Ovary (tissue), 10 donors: ENCODE measurements at places on chromosomes 13 and 19. TPM values are rescaled to one million over a fixed set of nuclear protein-coding genes. Genes with fewer than 3 reads are reported as not detected.
A peak's percentile ranks its signal among the peaks of the same experiment; 100 is the strongest.

DNA sequence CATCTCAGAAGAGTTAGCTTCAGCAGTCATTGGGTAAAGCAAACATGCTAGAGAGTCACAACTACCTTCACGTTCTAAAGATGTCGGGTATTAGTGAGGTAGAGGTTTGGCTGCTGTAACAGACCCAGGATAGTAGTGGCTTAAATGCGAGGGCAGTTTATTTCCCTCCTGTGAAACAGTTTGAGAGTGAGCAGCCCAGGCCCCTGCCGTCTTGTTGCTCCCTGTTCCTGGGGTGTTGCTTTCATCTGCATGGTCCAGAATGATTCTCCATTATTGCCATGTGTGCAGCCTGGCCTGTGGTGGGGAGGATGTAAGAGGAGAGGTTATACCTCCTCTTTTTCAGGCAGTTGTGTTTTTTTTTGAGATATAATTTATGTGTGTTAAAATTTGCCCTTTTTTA is 63.7 kb downstream of the SIPA1L3 start:
- no peak for DNase-seq

GRCh38 chr13:53200075-53200474 is 171.5 kb downstream of the OLFM4 start:
- no peak for DNase-seq

GRCh38 chr13:27170516-27171243 is 931 bp downstream of the USP12 start:
- peak; percentile 42 for DNase-seq

- DNase-seq: no peak
Observed at GRCh38 chr19:10430505-10431253, 10.3 kb downstream of the PDE4A start.

DNA sequence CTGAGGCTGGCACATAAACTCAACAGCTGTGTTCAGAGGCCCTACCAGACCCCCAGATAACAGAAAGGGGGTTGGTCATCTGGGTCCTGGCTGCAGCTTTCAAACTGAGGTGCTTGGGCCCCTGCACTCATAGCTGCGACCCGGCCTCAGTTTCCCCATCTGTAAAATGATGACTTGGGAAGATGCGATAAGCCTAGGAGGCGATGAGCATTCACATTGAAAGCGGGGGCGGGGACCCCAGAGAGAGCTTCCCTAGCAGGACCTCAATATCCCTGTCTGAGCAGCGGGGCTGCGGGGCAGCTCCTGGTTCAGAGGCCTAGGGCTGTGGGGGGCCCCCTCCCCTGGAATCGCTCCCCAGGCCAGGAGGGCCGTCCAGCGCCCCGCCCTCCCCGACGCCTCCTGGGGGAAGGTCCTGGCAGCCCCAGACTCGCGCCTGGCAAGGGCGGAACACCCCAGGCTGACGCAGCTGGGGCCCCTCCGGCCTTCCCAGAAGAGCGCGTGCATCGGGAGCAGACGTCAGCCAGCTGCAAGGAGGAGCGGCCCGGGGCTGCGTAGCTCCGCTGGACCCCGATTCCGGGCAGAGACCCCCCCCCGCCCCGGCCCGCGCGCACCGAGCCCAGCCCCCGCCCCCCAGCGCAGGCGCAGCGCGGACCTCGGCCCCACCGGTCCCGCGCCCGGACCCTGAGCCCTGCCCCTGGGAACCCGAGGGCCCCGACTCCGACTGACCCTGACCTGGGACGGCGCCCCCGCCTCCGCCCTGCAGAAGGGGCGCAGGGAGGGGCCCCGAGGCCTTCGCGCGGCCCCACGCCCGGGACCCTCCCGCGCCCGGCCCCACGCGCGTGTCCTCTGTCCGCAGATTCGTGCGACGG is 3.5 kb downstream of the FSTL3 start:
- peak; percentile 86 for DNase-seq

DNA sequence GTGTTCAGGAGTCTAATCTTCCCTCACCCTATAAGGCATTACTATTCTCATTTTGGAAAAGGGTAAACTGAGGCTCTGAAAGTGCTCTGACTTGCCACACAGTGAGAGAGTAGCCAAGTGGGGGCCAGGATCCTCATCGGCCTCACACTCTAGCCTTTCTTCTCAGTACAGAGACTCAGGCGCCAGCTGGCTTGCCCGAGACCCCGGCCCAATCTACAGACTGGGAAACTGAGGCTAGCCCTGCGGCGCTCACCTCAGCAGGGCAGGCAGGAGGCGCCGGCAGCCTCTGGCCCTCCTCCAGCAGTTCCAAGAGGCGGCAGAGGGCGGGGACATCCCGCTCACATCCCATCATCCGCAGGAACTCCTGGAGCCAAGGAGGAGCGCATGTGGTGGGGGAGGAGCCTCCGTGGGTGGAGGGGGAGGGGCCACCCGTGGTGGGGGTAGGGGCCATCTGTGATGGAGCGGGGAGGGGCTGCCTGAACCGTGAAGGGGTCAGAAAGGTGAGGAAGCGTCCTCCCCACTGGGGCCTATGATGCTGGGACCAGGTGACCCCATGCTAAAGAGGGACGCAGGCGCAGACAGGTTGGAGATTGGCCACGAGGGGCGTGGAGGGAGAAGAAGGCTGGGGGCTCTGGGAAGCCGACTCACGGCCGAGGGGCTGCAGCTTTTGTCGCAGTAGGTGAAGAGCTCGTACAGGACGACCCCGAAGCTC is 8.7 kb upstream of the INSL3 start:
- peak; percentile 89 for DNase-seq

- DNase-seq: no peak
Observed at GRCh38 chr13:50224534-50224933, 209.3 kb downstream of the KCNRG start.

DNA sequence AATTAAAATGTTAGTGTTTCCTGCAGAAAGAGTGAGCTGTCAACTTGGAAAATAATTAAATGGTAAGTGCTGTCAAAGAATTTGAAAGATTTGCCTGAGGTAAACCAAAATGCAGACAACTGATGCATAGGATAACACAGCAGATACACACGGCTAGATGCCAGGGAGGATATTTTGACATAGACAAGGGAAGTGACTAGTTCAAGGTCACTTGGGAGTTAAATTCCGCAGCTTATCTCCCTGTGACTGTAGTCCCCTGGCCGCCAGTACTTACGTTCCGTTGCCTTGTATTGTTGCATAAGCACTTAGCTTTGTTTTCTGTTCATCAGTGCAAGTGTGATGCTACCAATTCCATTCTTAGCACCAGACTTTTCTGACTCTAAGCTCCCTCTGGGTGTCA is 247.3 kb upstream of the MAB21L1 start:
- DNase-seq: no peak

- DNase-seq: no peak
Observed at GRCh38 chr19:57161985-57162539, 5.2 kb downstream of the DUXA start.

DNA sequence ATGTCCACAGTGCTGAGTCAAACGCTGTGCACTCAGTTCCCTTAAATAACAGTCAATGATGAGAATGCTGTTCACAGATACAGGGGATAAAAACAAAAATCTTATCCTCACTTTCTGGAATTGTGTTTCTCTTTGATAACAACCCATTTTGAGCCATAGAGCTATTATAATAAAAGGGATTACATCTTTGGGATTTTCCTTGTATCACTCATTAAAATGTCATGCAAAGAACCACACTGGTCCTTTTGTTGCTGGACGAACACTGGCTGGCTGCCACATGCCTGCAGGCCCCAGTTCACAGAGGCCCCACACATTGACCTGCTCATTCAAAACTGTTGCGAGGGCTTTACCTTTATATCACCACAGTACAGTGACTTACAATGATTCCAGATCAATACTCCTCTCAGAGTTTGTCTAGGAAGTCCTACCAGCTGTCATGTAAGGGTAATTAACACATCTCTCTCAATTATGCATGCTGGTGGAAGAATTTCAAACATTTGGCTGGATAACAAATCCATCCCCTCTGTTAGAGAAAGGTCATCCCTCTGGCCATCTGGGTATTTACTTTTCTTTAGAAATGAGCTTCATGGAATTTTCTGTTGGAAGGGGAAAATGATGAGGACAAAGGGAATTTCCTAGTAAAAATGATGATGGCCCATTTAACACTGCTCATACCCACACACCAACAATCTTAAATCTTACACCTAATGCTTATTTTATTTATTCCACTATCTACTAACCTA is 85.9 kb downstream of the MBNL2 start:
- no peak for DNase-seq

DNA sequence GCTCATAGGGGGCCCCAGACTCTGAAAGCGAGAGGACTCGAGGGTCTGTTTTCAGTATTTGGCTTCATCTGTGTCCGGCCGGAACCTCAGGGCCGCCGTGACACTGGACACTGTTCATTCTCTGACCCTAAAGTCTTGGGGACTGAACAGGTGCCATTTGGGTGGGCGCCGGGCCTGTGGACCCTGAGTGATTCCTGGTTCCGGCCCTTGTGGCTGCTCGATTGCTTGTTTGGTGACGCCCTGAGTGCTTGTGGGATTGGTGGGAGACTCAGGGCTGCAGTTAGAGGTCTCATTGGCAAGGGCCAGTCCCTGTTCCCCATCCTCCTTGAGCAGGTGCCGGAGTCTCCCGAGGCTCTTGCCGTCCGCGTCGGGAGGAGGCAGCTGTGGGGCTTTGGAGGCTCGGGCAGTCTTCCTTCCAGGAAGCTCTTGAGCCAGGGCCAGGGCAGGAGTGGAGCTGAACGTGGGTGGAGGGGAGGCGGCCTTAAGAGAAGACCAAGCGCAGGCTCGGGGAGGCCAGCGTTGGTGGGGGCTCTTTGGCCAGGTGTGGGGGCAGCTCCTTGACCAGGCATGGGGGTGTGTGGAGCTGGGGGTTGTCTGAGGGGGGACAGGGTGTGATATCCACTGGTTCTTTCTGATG is 4.7 kb downstream of the PTBP1 start:
- DNase-seq: peak; percentile 73

GRCh38 chr19:31890230-31890629 is 455.2 kb upstream of the ZNF507 start:
- DNase-seq: peak; percentile 92

DNA sequence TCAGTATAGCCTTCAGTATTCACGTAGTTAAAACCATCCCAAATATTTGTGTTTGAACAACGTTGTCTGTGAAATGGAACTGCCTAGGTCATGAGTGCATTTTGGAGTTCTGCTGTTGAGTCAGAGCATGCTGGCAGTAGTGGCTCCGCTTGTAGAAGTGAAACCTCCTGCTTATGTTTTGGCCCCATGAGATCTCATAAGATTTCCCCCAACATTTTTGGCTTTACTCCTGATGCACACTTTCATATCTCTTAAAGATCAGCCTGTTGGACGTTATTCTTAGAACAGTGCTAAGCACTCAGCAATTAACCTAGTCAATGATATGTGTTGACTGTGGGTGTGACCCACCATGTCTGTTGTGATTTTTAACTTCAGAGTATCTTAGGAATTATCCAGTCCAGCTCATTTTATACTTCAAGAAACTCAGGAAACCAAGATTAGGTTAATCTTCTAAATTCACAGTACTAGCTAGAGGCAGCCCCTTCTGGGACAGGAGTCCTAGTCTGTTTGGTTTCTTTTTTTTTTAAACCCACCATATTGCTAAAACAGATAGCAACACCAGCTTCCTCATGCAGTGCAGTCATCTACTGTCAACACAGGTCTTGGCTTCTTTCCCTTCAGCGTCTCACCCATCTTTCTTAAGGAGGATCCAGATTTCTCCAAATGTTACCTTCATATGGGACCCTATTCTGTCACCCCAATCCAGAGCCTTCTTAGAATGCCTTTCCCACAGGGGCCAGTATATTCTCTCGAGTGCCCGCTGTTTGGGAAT is 26.2 kb downstream of the RAP2A start:
- no peak for DNase-seq

GRCh38 chr13:41931337-41931736 is 29.6 kb downstream of the VWA8 start:
- no peak for DNase-seq

DNA sequence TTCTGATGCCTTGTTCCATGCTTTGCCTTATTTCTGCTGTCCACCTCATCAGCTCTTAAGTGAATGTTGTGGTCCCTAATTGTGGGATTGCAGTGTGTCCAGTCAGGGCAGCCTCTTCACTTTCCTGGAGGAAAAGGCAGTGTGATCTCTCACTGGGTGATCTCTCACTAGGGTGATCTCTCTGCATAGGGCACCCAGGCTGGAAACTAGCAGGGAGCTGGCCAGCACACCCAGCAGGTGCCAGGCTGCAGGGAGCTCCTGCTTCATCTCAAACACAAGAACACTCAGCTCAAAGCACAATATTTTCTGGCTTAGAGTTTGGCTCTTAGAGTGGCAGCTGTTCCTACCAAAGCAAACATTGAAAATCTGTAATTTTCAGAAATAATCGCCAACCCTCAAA is 36.5 kb upstream of the TSHZ3 start:
- no peak for DNase-seq

- DNase-seq: no peak
Observed at GRCh38 chr13:34933349-34933748, 8.7 kb upstream of the NBEA start.

DNA sequence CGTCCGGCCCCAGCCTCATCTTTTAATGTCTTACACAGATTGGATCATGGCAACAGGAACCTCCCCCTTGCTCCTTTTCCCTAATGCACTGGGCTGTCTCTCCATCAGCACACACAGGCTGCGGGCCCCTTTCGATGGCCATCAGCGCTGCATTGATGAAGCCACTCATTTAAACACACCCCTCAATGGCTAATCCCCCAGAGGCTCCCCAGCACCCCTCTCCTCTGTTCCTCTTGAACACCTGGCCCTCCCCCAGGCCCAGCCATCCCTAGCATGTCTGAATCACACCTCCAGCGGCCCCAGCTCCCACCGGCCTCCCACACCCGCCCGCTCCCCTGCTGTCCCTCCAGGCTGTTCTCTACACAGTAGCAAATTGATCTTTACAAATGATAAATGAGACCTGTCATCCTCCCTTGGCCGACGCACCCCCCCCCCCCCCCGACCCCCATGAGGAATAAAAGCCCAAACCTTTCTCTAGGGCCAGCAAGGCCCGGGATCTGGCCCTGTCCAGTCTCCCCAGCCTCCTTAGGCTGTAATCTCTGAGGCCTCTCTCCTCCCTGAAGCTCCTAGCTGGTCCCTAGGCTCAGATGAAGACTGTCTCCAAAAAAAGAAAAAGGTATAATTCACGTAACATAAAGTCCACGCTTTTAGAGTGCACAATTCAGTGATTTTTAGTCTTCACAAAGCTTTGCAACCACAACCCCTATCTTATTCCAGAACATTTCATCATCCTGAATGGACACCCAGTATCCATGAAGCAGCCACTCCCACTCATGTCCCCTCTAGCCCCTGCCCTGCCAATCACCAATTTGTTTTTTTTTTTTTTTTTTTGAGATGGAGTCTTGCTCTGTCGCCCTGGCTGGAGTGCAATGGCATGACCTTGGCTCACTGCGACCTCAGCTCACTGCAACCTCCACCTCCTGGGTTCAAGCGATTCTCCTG is 7.4 kb downstream of the RPL28 start:
- no peak for DNase-seq

Gene SIGLEC8
- 0.05 TPM for polyA plus RNA-seq

Gene PALM3
- 0.33 TPM for polyA plus RNA-seq

Gene CLEC17A
- polyA plus RNA-seq: 0.12 TPM

Gene ZNF793
- polyA plus RNA-seq: 5.0 TPM
